ENCODE measurements at places on chromosomes 13 and 19.

DNA sequence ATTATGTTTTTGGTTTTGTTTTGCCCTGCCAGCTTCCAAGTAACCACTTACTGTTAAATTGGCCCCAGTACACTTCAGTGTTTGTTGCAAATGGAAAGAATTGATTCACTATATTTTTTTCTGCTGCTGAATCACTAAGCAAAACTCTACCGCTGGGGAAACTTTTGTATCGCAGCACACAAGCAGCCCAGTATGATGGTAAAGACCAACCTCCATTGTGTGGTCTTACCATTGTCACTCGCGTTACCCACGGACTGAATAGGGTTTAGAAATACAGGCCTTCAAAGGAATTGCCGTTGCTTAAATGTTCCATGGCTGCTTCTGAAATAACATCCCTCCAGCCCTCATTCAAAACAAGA, 7.9 kb downstream of the SPATA13 start:
- no peak for DNase-seq

DNA sequence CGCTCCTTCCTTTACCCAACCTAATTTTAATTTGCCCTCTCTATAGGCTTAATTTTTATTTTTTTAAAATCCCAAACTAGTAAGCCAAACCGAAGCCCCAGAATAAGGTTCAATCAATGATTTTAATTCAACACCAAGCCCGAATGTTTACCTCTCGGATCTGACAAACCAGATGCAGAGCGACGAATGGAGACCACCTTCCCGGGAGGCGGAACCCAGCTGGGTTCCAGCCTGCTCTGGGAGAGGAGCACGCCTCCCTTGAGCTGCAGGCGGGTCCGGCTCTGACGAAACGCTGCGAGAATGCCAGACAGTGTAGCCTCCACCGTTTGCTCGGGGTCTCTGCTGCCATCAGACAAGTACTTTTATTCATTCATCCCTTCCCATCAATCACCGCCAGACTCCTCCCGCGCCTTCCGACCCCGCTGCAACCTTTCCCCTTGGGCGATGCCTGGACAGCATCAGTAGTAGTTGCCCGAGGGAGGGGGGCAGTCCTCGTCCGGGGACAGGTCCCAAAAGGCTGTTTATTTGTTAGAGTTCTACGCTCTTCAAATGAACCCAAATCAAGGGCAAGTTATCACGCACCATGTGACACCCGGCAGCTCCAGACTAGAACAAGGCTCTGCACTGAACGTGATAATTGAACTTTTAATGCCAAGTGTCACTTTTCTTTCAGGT, 752 bp upstream of the EDNRB start:
- no peak for DNase-seq

GRCh38 chr19:6047741-6048251, 62.5 kb downstream of the RFX2 start:
- peak; percentile 11 for DNase-seq

DNA sequence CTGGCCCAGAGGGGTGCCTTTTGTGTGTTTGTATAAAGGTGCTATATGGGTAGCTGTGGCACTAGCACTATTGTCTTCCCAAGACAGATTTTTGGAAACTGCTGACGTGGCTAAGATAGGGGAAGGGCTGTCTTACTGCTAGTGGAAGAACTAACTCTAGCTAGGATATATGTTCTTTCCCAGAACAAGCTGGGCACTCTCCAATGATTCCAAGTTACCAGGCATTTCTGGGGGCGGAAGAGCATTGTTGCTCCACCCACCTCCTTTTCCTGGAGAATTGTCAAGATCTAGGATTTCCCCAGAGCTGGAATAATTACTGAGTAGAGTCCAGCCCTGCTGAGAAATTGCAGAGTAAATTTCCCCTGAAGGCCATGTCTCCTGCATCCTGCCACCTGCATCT, 408.3 kb downstream of the KLF5 start:
- no peak for DNase-seq

DNA sequence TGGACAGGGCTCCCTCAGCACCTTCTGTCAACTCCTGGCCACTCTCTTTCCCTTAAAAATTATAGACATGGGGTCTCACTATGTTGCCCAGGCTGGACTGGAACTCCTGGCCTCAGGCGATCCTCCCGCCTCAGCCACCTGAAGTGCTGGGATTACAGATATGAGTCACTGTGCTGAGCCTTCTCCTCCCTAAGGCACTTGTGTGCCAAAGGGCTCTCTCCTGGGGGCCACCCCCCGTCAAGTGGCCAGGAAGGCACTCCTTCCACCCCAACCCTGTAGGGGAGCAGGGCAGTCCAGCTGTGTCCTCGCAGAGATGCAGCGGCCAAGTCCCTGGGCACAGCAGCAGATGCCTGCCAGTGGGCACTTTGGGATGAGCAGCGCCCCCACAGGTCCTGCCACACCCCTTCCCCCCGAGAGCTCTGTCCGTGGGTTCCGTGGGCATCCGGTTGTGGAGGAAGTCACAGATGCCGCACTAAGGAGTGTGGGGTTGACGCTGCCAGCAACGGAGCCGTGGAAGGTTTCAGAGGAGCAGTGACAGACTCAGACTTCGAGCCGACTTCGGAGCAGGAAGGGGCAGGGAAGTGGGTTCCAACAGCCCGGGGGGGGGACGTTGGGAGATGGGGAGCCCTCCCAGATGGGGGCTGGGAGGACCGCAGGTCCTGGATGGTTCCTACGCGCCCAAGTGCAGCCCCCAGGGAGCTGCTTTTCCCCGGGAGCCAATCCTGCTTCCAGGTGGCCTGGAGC, 3.3 kb upstream of the UQCR11 start:
- no peak for DNase-seq

DNA sequence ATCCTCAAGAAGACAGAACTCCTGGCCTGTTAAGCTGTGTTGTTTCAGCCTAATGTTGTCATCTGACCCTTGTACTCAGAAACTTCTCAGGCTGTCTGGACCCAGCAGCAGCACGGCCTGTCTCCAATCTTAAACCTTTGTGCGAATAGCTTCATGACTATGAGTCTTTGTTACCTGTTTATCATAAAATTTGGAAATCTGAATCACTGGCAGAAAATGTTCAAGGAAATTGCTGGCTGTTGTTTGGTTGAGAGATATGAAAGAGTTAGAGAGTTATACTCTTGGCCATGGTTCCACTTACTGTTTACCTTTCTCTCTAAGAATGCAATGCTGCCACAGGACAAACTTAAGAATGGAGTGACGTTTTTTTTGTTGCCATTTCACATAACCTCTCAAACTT, 59.6 kb downstream of the EFNB2 start:
- no peak for DNase-seq

DNA sequence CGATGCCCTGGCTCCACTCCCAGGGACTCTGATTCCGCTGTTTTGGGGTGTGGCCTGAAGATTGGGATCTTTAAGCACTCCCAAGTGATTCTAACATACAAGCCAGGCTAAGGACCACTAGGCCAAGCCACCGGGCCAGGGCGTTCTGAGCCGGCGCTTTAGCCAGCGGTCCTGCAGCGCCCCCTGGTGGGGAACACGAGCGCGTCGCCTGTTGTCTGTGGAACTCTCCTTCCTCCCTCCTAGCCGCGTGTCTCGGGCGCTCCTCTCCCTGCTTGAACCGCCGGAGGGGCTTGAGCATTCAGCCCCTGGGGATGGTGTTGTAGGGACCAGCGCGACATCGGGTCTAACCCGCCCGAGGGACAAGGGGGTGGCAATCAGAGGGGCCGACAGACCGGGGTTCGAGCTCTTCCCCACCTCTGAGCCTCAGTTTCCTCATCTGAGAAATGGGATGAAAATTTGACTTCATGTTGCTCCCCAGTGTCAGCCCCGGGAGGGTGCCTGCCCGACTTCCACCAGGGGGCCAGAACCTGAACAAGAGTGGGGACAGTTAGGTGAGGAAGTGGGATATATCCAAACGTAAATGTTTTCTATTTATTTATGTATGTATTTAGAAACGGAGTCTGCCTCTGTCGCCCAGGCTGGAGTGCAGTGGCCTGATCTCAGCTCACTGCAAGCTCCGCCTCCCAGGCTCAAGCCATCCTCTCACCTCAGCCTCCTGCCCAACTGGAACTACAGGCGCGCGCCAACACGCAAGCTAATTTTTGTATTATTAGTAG, 18.0 kb upstream of the PNMA8B start:
- peak; percentile 57 for DNase-seq

GRCh38 chr13:49084961-49085360, 109.2 kb downstream of the FNDC3A start:
- DNase-seq, result no peak

GRCh38 chr13:110944968-110945927, 30.4 kb upstream of the ANKRD10 start:
- no peak for DNase-seq

GRCh38 chr13:99686944-99687411, 185.7 kb downstream of the TM9SF2 start:
- DNase-seq, result no peak

- no peak for DNase-seq
These were observed 16.4 kb downstream of the CARM1 start for GRCh38 chr19:10887616-10888367.

DNA sequence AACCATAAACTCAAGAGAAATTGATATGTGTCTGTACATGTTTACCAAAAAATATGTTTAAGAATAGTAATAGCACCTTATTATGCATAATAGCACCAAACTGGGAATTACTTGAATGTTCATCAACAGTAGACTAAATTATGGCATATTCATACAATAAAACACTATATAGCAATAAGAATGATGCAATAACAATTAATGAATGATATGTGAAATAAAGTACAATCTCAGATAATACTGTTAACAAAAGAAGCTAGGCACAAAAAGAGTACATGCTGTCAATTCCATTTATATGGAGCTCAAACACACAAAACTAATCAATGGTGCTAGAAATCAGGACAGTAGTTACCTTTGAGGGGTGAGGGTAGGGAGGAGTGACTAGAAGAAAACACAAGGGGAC, 36.3 kb downstream of the ZC3H13 start:
- DNase-seq, result no peak

DNA sequence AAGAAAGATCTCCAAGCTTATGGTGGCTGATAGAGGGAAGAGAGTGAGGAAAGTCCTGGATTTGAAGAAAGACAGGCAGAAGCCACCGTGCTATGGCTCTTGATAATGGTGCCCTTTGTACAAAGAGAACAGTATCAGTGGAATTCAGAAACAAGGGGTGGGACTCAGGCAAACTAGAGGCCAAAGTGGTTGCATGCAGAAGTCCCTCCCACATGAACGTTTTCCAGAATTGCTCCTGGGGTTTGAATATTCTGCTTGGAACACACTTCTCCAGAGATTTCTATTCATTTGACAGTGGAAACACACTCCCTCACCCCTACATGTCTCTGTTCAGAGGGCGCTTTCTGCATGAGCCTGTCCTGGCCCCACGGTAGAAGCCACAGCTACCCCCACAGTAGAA, 10.1 kb upstream of the MBNL2 start:
- no peak for DNase-seq

DNA sequence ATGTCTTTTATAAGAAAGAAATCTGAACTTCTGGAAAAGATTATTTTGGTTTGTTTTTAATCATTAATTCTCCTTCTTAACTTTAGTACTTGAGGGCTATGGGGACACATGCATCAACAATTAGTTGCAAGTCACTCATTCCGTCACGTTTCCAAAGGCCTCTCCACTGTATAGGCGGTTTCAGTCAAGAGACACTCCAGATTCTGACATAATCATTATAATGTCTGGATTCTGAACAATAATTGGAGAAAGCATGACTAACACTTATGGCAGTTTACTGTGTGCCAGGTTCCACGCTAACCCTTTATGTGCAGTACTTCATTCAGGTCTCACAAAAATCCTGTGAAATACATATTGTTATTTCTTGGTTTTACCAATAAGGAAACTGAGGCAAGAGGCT, 71.9 kb downstream of the TNFRSF19 start:
- DNase-seq, result no peak

- DNase-seq, result no peak
These were observed 98.9 kb downstream of the ESD start for GRCh38 chr13:46698014-46698413.

- DNase-seq, result no peak
These were observed 905.6 kb upstream of the SPRY2 start for GRCh38 chr13:81246556-81246955.

DNA sequence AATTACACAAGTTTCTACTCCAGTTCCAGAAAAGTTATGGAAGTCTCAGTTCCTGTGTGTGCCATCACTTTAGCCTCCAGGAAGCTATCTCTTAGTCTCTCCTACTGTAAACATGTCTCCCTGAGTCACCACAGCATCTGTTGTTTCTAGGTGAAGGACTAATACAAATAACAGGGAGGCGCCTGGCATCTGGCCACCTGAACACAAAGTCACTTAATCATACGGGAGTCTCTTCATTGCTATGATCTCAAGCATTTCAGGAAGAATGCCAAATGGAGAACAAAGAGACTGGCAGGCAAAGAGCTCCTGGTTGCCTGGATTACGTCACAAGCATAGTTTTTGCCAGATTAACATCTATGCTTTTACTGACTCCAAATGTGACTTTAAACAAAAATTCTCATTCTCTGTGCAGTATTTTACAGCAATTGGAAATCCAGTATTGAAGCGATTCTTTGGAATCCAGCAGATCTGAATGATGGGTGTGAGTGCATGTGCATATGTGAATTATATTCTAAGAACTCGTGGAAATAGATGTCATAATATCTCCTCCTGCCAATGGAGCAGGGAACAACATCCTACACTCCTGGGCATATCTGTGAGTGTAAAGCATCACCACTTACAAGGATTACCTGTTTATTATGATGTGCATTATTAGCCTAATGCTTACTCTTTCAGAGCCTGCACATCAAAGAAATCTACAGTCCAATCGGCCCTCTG, 572.8 kb downstream of the PCDH9 start:
- DNase-seq, result no peak

DNA sequence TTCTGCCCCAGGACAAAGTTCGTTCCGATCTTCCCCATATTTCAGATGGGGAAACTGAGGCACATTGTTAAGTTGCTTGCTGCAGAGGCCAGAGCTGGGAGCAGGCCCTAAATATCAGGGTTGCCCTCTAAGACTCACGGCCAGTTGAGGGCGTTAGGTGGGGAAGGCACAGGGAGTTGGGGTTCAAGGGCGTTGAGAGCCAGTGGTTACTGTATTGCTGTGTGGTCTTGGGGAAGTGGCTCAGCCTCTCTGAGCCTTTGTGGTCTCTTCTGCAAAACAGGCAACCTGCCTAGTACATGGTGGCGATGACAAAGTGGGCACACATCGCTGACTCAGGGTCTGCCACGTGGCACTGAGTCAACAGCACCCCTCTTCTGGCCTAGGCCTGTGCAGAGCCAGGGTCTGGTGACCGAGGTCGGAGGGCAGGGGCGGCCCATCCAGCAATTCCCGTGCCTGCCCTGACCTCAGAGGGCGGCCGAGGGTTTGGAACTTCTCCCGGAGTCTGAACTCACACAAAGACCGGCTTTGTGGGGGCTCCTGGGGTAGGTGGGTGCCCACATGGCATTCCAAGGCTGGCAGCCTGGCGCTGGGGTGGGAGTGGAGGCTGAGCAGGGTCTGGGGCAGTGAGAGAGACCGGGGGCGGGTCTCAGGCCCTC, 10.2 kb downstream of the TNFAIP8L1 start:
- no peak for DNase-seq

DNA sequence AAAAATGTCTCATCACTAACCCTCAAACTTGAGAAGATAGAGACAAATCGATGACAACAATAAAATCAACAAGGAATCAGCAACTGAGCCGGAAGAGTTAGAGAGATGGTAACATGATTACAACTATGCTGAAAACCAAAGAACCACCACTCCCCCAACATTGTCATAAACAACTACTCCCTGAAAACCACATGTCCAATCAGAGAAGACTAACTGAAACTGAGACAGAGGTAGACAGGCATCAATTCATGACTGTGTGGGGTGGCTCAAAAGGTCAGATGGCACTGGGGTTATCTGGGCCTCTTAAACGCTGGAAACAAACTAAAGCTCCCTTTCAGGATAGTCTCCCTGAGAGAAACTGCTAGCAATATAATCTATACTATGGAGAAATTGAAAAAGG, 488.8 kb downstream of the KCTD12 start:
- DNase-seq, result no peak
